ENCODE measurements at places on chromosomes 1 and 21.

DNA sequence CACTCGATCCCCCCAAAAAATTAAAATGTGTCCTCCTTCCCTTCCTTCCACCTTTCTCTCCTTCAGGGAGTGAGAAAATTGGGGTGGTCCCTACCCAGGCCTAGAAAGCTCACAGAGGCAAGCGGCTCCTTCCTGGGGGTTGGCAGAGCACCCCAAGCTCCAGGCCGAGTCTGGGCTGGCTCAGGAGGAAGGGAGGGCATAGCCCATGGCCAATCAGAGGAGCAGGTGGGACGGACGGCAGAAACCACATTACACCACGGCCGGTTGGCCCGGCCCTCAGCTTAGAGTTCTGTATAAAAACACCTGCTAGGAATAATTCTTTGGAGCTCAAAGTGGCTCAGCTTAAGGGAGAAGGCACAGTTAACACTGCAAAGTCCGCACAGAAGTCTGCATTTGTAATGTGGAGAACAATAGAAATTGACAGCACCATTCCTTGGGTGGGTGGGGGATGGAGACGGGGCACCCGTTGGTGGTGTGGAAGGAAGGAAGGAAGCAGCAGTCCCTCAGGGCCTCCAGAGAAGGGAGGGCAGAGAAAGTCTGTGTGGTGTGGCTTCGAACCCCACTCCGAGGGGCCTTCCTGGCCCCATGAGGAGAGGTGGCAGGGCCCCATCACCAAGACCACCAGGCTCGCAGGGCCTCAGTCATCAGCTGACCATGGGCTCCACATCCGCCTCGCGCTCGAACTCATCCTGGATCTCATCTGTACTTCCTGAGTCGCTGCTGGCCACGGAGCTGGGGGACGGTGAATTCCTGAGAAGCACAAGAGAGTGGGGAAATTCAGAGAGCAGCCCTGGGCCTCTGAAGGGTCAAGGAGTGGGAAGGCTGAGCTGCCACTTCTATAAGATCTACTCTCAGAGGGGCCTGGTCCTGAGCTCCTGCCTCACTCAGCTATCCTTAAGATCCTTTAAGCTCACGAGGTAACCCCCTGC is 5.8 kb upstream of the ALDH4A1 start:
- no peak for DNase-seq

DNA sequence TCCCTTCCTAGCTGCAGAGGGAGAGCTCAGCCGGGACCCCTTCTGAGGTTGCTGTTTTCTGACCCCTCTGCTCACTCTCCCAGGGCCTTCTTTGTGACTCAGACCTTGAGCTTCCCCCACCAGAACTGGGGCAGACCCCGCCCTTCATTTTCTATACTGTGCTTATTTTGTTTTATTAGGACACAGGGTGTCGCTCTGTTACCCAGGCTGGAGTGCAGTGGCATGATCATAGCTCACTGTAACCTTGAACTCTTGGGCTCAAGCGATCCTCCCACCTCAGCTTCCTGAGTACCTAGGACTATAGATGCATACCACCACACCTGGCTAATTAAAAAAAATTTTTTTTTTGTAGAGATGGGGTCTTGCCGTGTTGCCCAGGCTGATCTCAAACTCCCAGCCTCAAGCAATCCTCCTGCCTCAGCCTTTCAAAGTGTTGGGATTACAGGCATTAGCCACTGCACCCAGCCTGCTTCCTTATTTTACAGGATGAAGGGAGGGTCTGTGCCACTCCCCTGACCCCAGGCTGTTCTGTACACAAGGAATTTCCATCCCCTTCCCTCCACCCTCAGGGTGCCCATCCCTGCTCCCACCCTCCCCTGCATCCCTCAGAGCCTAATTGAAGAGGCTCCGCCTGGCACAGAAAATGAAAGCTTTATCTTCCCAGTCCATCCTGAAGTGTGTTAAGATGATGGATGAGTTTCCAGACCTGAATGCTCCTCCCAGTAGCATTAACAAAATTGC is 195.2 kb upstream of the POU3F1 start:
- no peak for DNase-seq

- DNase-seq: no peak
Measured at GRCh38 chr1:208161005-208161404, 83.2 kb downstream of the PLXNA2 start.

DNA sequence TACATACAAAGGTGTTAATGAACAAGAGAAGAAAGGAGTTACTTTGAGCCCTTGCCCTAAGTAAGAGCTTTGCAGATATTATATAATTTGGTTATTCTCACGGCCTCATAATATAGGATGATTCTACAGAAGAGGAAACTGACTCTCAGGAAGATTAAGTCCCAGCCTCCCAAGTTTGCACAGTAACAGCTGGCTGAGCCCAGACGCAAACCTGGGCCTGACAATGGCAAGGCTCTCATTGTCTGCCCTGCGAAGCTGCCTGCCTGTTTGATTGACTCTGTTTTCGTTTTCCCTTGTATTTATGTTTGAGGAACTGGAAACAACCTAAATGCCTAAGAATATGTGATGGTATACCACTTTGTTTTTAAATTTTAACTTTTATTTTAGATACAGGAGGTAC is 76.2 kb upstream of the PGBD5 start:
- DNase-seq: no peak

- DNase-seq: no peak
Measured at GRCh38 chr1:248823517-248824001, 2.2 kb downstream of the SH3BP5L start.

DNA sequence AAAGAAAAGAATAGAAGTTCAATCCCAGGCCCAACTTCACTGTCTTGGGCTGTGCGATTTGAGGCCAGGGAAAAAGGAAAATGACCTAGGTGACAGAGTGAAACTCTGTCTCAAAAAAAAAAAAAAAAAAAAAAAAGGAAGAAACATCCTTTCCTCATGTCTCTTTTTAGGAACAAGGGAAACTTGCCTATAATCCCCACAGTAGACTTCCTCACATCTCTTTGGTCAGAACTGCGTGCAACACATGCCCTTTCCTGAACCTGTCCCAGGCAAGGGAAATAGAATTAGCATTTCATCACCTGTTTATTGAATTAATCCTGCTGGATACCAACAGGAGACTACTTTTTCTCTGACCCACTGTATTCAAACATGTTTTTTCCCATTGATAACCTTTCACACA is 2.3 kb downstream of the DCST1 start:
- no peak for DNase-seq

DNA sequence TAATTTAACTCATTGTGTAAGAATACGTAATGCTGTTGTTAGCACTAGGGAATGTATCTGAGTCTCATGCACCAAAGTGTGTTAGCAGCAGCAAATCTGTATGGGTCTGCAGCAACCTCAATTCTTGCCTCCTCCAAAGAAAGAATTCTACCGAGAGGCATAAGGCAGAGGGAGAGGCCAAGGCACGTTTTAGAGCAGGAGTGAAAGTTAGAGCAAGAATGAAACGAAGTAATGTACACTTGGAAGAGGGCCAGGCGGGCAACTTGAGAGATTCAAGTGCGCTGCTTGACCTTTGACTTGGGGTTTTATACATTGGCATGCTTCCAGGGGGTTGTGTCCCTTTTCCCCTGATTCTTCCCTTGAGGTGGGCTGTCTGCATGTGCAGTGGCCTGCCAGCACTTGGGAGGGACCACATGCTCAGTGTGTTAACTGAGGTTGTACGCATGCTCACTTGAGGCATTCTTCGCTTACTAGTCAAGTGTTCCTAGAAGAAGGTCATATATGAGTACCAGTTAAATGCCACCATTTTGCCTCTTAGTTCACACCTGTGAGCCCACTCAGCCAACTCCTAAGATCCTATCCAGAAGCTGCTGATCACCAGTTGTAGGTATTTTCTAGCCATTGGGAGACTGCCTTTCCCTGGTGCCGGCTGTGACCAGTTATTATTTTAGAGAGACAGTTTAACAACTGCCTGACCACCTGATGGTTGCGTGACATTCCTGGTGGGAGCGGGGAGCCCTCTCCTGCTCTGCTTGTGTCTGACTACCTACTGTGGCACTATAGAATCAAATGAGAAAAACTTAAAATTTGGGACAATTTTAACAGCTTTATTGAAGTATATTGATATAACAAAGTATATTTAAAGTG is 2.7 kb upstream of the CNN3 start:
- no peak for DNase-seq

DNA sequence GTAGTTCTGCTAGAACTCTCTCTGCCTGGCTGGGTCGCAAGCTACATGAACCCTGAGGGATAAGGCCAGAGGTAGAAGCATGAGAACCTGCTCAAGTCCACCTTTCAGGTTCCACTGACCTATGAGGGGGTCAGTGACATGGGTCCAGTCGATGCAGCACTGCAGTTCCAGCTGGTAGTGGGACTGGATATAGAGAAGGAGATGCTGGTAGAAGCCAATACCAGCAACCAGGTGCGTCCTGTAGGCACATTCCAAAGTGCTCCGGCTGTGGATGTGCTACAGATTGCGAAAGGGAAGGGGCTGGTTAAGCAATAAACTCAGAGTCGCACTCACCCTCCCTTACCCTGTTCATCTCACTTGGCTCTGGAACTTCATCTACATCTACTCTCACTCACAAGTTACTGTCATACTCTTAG is 5.7 kb downstream of the SMG5 start:
- DNase-seq: no peak

- no peak for DNase-seq
Measured at GRCh38 chr1:147895123-147895522, 7.5 kb upstream of the GJA8 start.

DNA sequence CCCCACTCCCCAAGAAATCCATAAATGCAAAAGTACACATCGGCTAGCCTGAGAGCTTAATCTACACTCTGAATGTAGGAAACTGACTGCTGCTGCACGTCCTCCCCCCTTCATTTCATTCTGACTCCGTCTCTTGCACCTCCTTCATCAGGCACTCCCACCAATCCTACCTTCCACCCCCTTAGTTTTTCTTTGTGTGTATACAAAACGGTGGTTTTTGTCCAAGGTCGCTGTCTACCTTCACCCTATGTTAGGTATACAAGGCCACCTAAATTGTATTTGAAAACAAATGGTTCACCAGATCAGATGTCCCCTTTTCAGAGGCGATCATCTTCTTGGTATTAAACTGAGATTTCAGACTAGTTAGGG is 1.9 kb downstream of the WDR26 start:
- DNase-seq: no peak

GRCh38 chr1:63618011-63618410 is 24.8 kb downstream of the PGM1 start:
- DNase-seq: no peak

- DNase-seq: peak; percentile 63
Measured at GRCh38 chr1:18681423-18681835, 50.8 kb downstream of the PAX7 start.

- no peak for DNase-seq
Measured at GRCh38 chr1:117104986-117105385, 16.6 kb downstream of the TRIM45 start.

DNA sequence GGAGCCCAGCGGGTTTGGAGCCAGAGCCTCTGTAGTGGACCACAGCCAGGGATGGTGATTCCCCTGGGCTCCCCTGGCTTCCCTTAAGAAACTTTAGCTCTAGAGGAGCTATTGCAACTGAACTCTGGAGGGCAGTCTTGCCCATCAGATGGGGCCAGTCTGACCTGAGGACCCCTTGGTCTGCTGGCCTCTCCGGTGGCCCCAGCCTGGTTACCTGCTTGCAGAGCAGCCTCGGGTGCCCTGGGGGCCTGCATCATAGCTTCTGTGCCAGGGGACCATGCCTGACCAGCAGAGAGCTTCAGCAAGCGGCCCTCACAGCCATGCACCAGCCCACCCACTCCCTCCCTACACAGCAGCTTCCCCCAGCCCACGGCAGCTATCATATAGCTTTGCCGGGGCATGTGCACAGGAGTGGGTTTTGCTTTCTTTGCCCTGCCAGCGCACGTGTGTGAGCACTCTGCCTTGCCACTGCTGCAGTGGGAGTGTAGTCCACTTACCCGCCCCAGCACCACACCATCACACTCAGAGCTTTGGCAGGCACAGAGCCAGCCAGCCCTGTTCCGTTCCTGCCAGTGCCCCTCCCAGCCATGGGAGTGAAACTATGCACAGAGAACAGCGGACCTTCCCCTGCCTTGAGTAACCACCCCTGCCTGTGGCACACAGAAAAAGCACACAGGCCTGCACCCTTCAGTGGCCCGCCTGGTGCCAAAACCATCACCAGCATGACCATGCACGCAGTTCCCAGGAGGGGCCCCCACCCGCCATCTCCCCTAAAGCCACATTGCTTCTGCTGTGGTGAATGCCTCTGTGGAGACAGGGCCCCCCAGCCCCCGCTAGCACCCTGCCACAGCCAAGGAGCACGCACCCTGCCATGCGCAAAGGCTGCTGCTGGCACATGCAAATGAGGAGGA is 442.9 kb upstream of the NEGR1 start:
- no peak for DNase-seq

GRCh38 chr1:145886816-145887215 is 1.1 kb upstream of the ANKRD35 start:
- DNase-seq: no peak

DNA sequence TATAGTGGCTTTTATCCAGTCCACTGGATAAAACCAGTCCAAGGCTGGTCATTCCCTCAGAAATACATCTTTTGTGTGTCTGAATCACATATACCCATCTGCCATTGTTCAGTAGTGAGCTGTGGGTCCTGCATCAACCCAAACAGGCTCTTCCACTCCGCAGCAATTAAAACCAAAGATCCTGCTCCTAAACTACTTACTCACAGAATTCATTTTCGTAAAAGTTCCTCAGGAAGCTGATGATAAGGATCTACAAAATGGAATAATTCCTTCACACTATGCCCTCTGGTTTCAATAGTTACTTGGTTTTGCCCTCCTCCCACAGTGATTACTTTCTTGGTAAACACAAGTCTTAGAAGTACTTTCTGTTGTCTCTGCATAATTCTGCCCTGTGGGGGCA is 5.1 kb upstream of the MFSD2A start:
- DNase-seq: no peak
